ENCODE measurements at places on chromosomes 5 and 9. TPM values are rescaled to one million over a fixed set of nuclear protein-coding genes. Genes with fewer than 3 reads are reported as not detected.

DNA sequence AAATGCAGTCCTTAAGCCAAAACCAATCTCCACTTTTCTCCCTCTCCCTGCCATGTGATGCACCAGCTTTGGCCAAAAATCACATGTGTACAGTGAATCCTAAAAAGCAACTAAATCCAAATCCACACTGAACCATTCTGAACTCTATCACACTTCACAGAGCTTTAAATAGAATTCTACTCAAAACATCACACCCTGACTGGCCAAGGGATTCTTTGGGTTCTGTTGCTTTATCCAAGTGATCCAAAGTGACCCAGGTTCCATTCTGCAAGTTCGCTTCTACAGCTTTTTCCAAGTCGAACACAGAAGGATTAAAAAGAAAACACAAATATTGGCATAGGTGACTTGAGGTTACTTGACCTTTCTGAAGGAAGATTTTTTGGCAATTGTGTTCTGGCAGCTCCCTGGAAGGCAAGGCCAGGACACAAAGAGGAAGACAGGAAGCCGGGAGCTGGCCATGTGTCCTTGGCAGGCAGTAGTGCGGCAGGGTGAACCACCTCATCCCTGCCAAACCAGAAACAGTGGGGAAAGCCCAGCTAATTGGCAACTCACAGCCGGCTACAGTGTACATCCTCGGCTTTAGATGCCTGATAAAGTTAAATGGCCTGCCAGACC is 115.0 kb downstream of the NFIB start:
- no peaks in the 10 kb centered on the region for H3K36me3 ChIP-seq
- H3K27ac ChIP-seq: peak overlapping the region; percentile 56
- DNase-seq: peak; percentile 60
- no peaks in the 10 kb centered on the region for H3K27me3 ChIP-seq
- no peaks in the 10 kb centered on the region for H3K4me1 ChIP-seq

The CCL28 gene
- 53.4 TPM for total RNA-seq

- no peak overlapping the region for H3K4me3 ChIP-seq
- DNase-seq: no peak
- no peaks in the 10 kb centered on the region for H3K4me1 ChIP-seq
- H3K27ac ChIP-seq: no peak overlapping the region
- no peaks in the 10 kb centered on the region for H3K27me3 ChIP-seq
These were observed 370.0 kb downstream of the PSAT1 start for GRCh38 chr9:78666818-78667414.

The ROPN1L gene
- total RNA-seq: 2.9 TPM

DNA sequence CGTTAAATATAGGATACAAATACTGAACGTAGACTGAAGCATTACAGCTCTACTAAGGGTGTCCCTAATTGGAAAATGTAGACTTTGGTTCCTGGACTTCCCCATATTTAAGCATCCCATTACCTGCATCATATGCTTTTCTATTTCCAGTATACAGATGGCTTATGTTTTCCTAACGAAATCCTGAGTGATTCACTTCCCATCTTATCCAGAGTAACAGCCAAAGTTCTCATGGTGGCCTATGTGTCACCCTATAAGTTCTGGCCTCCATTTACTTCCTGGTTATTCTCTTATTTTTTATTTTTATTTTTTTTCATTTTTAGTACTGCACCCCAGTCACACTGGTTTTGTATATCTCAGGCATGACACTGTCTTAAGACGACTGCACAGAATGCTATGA is 552.3 kb downstream of the PRDM9 start:
- no peaks in the 10 kb centered on the region for H3K36me3 ChIP-seq
- no peaks in the 10 kb centered on the region for H3K27me3 ChIP-seq
- no peak for DNase-seq
- H3K27ac ChIP-seq: no peak overlapping the region

GRCh38 chr5:122375801-122376200 is 63.8 kb downstream of the SNCAIP start:
- DNase-seq: no peak
- H3K27ac ChIP-seq: no peak overlapping the region
- no peaks in the 10 kb centered on the region for H3K36me3 ChIP-seq
- no peaks in the 10 kb centered on the region for H3K4me1 ChIP-seq
- no peaks in the 10 kb centered on the region for H3K27me3 ChIP-seq
- H3K4me3 ChIP-seq: no peak overlapping the region

The AIF1L gene
- total RNA-seq: 22.5 TPM

- no peak overlapping the region for H3K27ac ChIP-seq
- H3K27me3 ChIP-seq: no peaks in the 10 kb centered on the region
- no peak overlapping the region for H3K4me3 ChIP-seq
- no peaks in the 10 kb centered on the region for H3K4me1 ChIP-seq
- DNase-seq: no peak
These were observed 45.7 kb upstream of the PITX1 start for GRCh38 chr5:135079760-135080159.

The HRH2 gene
- 0.73 TPM for total RNA-seq

The MROH2B gene
- total RNA-seq: not detected

GRCh38 chr5:1183424-1184162 is 17.8 kb upstream of the SLC6A19 start:
- peaks cover 14% of the 10 kb centered on the region for H3K27me3 ChIP-seq
- H3K4me1 ChIP-seq: no peaks in the 10 kb centered on the region
- H3K36me3 ChIP-seq: no peaks in the 10 kb centered on the region
- DNase-seq: no peak

DNA sequence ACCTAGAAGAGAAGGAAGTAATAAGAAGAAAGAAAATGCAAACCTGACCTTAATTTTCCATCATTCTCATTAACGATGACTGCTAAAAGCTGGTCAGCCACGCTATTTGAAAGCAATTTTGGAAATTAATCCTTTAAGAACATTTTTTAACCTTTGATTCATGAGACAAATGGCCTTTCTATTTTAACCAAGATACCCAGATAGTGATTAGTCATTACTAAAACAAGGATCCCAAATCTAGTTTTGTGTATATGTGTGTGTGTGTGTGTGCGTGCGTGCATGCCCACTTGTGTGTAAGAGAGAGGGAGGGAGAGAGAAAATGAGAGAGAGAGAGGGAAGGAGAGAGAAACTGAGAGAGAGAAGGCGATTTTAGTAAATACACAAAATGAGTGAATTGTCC is 329.5 kb downstream of the DEPDC1B start:
- no peak overlapping the region for H3K4me3 ChIP-seq
- H3K4me1 ChIP-seq: no peaks in the 10 kb centered on the region
- DNase-seq: no peak
- H3K27me3 ChIP-seq: no peaks in the 10 kb centered on the region

DNA sequence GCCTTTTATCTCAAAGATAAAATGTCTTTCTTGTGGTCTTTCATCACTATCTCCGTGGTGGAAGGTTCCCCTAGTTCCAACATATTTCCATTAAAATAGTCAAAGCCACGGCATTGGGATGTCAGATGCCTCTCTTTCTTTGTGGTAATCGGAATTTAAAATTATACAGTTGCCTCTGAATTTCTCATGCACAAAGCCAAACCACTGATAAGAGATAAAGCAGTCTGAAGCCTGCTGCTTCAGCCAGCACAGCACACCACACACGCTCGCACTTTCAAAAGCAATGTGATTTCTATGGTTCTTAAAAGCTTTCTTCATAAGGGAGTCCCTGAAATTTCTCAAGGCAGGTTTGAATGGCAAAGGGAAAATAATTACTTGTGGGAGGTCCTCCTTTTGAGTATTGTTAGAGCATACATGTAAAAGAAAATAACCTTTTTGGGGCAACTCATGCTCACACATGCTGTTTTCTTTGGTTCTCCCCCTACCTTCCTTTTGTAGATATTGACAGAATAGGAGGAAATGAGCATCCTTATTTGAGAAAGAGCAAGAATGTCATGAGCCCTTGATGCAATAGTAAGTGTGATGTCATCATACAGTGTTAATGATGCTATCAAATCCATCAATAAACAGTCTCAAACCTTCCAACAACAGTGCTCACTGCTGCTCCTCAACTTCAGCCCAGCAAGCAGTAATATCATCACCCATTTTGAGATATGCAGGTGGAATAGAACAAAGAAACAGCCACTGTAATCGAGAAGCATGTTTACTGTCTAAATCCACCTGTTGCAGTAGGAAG is 85.7 kb upstream of the PPP1R2B start:
- H3K4me3 ChIP-seq: no peak overlapping the region
- H3K27ac ChIP-seq: no peak overlapping the region
- DNase-seq: no peak
- H3K4me1 ChIP-seq: no peaks in the 10 kb centered on the region
- no peaks in the 10 kb centered on the region for H3K36me3 ChIP-seq

The SUSD3 gene
- 52.4 TPM for total RNA-seq

GRCh38 chr9:6356441-6356840 is 28.3 kb downstream of the TPD52L3 start:
- no peak overlapping the region for H3K27ac ChIP-seq
- no peaks in the 10 kb centered on the region for H3K27me3 ChIP-seq
- no peak for DNase-seq
- no peaks in the 10 kb centered on the region for H3K4me1 ChIP-seq

The LAMC3 gene
- 7.8 TPM for total RNA-seq

GRCh38 chr9:19479874-19480273 is 71.1 kb downstream of the ACER2 start:
- no peaks in the 10 kb centered on the region for H3K36me3 ChIP-seq
- H3K4me3 ChIP-seq: no peak overlapping the region
- H3K4me1 ChIP-seq: no peaks in the 10 kb centered on the region
- no peak overlapping the region for H3K27ac ChIP-seq
- H3K27me3 ChIP-seq: no peaks in the 10 kb centered on the region

DNA sequence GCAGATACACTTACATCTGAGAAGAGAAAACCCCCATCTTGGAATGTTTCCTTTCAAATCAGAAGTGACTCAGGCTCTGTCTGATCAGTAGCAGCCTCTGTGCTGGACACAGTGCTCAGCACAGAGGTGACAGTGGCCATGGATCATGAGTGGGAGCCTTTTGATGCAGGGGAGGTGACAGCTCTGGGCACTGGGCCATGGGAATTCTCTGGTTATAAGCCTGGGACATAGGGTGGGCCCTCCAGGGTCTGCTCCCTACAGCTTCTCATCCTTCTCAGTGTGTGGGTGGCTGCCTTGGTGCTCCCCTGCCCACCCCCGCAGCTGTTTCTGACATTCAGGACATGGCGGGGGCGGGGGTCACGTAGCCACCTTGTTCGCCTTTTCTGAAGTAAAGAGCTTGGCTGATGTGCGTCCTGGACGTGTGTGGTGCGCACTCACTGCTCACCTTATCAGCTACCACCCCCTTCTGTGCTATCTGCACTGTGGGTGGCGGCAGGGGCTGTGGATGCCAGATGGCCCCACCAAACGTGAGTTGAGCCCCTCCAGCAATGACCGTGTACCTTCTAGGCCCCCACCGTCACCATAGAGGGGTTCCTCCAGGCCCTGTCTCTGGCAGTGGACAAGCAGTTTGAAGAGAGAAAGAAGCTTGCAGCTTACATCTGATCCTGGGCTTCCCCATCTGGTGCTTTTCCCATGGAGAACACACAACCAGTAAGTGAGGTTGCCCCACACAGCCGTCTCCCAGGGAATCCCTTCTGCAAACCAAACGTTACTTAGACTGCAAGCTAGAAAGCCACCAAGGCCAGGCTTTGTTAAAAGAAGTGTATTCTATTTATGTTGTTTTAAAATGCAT is 24.0 kb downstream of the TRIP13 start:
- DNase-seq: no peak
- H3K36me3 ChIP-seq: no peaks in the 10 kb centered on the region
- no peaks in the 10 kb centered on the region for H3K4me1 ChIP-seq
- no peaks in the 10 kb centered on the region for H3K27me3 ChIP-seq
- no peak overlapping the region for H3K27ac ChIP-seq

The FST gene
- 23.0 TPM for total RNA-seq

DNA sequence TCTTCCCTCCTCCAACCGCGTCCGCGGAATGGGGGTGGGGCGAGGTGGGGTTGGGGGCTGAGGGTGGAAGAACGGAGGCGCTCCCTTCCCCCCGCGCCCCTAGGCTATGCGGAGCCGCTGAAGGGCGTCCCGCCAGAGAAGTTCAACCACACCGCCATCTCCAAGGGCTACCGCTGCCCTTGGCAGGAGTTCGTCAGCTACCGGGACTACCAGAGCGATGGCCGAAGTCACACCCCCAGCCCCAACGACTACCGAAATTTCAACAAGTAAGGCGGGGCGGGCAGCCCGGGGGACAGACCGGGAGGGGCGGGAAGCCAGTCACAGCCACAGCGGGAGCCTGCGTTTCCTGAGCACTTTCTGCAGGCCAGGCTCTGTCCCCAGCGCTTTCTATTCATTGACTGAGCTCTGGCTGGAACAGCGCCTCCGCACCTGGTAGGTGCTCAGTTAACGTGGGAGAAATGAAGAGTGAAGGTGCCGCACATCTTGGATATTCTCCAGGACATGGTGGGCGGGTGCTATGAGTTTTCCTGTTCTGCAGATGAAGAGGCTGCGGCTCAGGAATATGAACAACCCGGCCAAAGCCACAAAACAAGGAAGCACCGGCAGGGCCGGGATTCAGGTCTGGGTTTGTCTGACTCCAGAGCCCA is 11.3 kb downstream of the MYOZ3 start:
- peak overlapping the region; percentile 72 for H3K27ac ChIP-seq
- H3K27me3 ChIP-seq: no peaks in the 10 kb centered on the region
- H3K36me3 ChIP-seq: no peaks in the 10 kb centered on the region
- no peak for DNase-seq

Measured in breast epithelium (tissue), 4 donors.